ENCODE measurements at places on chromosomes 1 and 21.
A peak's percentile ranks its signal among the peaks of the same experiment; 100 is the strongest.

- no peak for DNase-seq
These were observed 556.7 kb upstream of the TMPRSS15 start for GRCh38 chr21:18960306-18960705.

GRCh38 chr21:37532868-37533780 lies 166.6 kb downstream of the DYRK1A start:
- no peak for DNase-seq

- DNase-seq = no peak
These were observed 216.3 kb upstream of the FAM78B start for GRCh38 chr1:166383137-166383536.

- DNase-seq = no peak
These were observed 1.9 kb upstream of the PTPRU start for GRCh38 chr1:29234471-29234870.

DNA sequence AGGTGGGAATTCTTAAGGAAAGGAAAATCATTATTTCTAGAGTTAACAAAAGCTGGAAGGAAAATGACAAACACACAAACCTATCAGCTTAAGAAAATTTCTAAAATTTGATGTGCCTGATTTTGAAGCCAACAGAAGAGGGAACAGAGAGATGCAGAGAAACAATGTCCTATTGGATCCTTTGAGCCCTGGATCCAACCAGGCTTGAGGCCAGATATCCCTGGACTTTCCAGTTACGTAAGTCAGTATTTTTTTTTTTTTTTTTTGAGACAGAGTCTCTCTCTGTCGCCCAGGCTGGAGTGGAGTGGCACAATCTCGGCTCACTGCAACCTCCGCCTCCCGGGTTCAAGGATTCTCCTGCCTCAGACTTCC lies 648.9 kb downstream of the KIF26B start:
- DNase-seq = no peak

DNA sequence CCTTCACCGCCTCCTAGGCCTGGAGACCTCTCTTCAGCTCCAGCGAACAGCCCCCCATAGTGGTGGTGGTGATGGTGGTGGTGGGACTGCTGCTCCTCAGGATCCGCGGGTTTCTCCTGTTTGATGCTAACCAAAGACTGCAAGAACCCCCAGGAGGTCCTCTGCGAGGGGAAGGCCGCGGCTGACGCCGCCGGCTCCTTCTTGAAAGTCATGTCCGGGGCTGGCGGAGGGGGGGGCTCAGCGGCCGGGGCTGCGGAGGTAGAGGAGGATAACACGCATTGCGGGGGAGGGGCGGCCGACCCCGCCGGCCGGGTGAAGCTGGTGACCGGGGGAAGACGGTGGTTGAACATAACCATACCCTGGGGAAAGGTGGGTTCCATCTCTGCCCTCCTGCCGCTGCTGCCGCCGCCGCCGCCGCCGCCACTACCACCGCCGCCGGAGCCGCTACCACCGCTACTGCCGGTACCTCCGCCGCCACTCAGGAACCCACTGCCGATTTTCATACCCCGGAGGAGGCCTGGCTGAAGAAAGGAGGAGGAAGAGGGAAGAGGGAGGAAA lies 554 bp downstream of the ZNF281 start:
- no peak for DNase-seq

GRCh38 chr1:10637834-10638558 lies 158.4 kb downstream of the CASZ1 start:
- no peak for DNase-seq

GRCh38 chr1:205088341-205088740 lies 4.1 kb upstream of the TMEM81 start:
- no peak for DNase-seq

GRCh38 chr1:24727501-24728216 lies 17.6 kb upstream of the CLIC4 start:
- DNase-seq = no peak

DNA sequence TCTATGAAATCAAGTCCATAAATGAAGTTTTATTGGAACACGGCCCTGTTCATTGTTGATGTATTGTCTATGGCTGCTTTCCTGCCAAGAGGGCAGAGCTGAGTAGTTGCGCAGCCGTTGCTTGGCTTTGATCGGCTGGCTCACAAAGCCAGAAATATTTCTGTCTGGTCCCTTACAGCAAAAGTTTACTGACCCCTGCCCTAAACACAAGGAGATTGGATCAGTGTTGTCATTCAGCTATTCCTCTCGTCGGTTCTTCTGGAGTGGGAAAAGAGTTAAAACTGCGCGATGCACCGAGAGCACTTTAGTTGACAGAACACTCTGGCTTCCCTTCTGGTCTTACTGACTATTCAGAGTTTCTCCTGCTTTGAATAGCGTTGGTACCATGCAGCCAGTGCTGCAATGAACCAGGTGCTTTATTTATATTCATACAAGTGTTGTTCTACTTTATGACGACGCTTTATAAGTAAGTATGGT lies 868 bp downstream of the ZBTB40 start:
- no peak for DNase-seq

GRCh38 chr1:48977273-48977672 lies 200.6 kb upstream of the BEND5 start:
- DNase-seq = no peak

- DNase-seq = no peak
These were observed 90.2 kb upstream of the VCAM1 start for GRCh38 chr1:100629391-100629790.

GRCh38 chr1:58895559-58896145 lies 111.8 kb upstream of the JUN start:
- DNase-seq = no peak

- no peak for DNase-seq
These were observed 22.8 kb downstream of the INSL5 start for GRCh38 chr1:66778266-66778665.

DNA sequence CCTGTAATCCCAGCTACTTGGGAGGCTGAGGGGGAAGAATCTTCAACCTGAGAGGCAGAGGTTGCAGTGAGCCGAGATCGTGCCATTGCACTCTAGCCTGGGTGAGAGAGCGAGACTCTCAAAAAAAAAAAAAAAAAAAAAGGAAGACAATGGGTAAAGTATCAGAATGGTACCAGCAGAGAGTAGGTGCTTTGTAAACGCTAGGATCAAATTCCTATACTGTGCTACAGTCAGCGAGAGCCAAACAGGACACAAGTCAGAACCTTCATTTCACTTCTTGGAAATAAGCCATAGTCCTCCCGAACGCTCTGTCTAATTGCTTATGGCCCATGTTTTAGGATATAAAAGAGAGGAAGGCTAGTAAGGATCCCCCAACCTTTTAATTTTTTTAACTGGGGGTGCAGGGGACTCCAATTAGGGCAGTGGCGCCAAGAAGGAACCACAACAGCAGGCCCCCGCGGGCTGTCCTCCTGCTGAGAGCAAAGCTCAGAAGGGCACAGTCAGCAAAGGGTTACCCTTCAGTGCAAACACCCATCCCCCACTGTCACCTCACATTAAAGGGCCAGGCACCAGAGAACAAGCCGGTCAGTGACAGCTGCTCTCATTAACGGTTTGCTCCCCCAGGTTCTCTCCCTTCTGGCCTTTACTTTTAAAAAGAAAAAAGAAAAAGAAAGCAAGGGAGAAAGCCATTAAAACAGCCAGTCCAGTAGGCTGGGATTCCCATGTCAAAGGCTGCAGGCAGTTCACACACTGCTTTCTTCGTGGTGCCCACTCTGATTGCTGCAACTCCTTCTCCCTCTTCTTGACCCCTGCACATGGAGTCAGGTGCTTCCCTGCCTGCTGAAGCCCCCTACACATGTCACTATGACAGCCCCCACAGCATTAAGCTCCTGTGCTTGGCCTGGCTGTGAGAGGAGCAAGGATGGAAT lies 69.4 kb downstream of the PLPP3 start:
- peak; percentile 46 for DNase-seq

DNA sequence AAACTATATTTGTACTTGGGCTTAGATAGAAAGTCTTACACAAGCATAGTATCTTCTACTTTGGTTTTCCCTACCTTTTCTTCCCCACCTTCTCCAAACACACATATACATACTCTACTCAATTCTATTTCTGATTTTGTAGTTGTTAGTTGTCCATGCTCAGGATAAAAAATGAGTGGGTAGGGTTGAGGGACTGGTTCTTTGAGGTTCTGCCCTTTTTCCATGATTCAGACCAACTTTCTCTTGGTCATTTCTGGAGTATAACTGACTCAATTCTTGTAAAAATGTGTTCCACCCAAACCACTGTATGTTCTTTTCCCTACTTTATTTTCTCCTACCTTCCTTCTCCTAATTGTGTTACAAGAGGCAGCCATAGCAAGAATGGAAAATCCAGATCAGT lies 3.3 kb downstream of the CFAP126 start:
- no peak for DNase-seq

Data from right kidney (tissue), 9 donors.